ENCODE measurements at places on chromosomes 2 and 18. TPM values are rescaled to one million over a fixed set of nuclear protein-coding genes. Genes with fewer than 3 reads are reported as not detected.

The TYW5 gene
- 3.7 TPM for total RNA-seq

DNA sequence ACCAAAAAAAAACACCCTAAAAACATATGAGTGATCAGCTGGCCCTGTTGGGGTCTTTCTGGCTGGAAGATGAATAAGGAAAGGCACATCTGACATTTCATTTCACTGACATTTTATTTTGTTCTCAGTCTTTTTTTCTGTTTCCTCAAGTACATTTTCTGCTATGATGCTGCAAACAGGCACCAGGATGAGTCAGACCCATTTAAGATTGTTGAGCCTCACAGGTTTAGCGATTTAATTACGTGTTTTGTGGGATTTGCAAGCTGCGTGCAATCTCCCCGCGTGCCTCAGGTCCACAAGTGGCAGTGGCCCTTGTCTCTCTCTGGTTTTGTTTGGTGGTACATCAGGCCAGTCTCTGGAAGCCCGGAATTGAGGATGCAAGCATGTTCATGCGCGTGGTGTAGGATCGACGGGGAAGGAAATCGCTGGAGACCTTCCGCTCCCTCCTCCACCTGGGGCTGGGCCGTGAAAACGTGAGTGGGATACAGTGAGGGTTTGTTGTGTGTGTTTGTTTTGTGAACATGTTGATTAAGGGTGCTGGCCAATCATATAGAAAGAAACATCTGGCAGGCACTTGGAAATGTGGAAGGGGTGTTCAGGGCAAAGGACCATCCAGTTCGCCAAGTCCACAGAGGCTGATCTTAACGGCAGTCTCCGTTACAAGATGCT is 120.2 kb upstream of the ZNF516 start:
- DNase-seq: no peak

DNA sequence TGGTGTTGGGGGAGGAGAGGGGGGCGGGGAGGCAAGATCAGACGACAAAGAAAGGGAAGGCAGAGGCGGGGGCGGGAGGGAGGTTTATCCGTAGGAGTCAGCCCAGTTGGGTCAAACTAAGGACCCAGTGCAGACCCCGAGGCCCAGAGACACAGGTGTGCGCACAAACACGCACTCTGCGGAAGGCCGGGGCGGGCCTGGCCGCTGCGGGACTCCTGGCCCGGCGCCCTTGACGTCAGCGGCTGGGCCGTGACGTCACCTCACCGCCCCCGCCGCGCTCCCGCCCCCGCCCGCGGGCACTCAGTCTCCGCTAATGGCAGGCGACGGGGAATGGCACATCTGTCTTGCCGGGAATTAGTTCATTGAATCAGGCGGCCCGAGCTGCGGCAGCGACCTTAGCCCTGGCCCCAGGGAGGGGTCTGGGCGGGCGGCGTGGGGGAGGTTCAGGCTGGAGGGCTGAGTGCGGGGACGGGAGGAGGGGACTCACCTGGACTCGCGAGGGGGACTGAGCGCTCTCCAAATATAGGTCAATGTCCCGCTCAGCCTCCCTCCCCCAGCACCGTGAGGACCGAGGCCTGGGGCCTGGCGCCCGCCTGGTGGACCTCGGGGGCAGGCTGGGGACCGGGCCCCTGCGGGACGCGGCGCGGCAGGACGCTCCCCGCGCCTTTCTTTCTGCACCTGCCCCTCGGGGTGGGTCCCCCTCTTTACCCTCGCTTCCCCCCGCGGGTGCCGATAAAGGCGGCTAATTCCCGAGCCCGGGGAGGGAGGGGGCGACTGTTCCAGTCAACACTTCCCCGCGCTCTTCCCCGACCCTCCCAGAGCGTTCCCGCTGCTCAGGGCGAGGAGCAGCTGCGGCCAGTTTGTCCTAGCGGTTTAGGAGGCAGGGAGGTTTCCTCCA is 15.5 kb upstream of the ECEL1 start:
- DNase-seq: peak; percentile 60

DNA sequence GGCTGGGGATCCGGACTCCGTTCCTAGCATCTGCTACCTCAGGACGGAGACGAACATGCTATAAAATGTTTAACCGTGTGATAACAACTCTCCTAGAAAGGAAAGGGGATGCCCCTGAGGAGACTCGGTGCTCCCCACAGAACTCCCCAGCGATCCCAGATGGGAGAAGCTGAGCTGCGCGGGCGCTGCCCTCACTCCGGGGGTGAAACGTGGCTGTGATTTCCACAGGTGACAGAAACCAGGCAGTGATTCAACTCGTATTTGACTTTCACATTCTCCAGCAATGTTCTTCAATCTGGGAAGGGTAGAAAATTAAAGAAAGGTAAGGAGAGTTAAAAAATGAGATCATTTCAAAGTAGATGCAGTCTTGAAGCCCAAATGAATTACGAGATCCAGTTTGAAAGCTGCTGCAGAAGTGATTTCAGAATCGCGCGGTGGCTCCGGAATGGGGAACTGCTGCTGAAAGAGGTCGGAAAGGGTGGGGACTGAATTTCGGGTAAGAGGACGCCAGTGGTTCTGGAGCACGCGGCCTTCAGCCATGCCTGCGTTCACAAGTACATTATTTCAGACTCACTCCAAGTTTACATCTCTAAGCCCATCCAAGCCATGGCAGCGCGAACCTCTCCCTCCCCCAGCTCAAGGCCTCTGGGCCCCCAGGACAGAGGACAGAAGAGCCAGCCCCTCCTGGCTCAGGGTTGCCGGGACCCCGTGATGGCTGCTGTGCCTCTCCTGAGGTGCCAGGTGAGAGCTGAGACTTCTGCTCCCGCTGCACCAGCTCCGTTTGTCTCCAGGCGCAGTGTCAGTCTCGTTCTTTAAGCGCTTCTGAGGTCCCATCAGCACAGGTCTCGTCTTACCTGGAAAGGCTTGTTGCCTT is 39.5 kb downstream of the ADNP2 start:
- no peak for DNase-seq

The MEX3C gene
- total RNA-seq: 51.1 TPM

The PRKAG3 gene
- not detected for total RNA-seq

GRCh38 chr18:62374410-62374965 is 49.4 kb downstream of the TNFRSF11A start:
- no peak for DNase-seq

The ALPP gene
- total RNA-seq: 6.2 TPM

The OR6B2 gene
- not detected for total RNA-seq

DNA sequence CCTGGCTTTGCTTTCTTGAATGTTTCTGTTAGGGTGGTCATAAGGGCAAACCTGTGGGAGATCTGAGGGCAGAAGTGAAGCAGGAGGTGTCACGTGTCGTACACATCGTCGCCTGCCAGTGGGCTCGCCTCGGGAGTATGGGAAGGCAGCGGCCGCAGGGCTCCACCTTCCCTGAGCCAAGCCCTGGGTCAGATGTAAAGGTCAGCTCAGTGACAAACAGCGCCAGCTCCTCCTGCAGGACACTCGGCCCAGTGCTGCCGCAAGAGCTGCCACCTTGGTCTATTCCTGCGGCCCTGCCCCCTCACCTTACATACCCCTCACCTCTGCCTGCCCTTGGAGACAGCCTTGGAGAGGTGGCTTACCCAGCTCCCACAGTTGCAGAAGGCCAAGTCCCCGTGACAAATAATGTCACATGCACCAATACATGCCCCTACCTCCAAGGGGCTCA is 64.2 kb downstream of the PSMG2 start:
- no peak for DNase-seq

DNA sequence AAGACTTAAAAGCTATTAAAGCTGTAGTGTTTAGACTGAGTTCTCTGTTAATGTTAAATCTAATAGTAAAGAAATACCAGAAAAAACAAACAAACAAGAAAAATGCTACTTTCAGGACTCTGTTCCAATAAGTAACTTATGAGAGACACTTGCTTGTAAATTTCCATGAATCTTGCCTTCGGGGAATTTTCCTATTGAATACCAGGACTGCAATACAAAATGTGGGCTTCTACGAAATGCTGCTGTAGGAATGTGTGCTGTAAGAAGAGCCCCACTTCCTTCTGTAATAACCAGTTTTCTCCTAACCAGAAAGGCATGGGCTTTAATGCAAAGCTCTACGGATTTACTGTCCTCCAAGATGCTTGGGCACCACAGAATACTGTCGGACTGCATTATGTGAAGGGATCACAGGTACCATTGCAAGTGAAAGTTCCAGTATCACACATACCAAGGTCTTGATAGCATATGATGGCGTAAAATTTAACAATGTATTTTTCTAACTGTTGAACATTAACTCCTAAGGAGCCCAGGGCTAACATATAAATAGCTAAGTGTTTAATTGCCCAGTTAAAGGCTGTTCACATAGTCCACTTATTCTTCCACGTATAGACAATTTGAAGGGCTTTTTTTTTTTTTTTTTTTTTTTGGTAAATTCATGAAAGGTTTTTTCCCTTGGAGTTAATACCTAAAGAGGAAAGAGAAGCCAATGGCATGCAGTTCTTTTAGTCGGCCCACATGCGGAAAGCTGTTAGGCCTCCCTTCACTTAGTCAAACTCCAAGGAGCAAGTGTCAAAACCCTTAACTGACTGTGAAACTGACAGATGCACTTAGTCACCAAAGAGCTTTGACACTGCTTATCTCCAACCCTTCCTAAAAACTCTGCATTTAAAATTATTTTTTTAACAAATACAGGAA is 564.0 kb upstream of the POU3F3 start:
- DNase-seq: no peak

DNA sequence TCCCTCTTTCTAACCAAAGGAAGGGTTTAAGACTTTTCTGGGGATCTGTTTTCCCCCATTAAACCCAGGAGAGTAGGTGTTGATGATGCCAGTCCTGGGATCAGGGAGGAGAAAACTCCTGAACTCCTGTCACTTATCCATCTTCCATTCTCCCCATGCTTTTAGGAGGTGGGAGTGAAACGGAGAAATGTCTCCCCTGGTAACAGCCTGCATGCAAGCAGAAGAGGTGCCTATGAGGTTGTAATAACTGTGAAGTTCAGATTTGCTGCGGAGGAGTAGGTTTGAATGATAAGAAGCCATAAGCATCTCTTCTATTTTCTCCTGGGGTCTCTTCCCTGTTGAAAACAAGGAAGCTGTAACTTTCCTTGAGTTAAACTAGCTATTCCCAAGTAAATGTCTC is 150.8 kb downstream of the SLC4A3 start:
- no peak for DNase-seq

DNA sequence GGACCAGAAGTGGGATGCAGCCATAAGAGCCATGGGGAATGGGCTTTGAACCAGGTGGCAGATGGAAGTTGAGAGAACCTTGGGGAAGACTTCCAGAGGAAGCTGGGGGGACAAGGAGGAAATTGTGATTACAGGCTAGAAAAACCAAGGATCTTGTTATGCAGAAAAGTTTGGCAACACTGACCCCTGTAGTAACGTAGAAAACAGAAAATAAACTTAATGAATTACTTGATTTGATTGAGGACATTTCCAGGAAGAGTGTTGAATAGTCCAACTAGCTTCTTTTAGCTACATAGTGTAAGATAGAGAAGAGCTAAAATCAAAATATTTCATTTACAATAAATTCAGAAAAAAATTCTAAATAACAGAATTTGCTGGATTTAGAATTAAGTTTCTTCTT is 91.9 kb upstream of the GPC1 start:
- no peak for DNase-seq

DNA sequence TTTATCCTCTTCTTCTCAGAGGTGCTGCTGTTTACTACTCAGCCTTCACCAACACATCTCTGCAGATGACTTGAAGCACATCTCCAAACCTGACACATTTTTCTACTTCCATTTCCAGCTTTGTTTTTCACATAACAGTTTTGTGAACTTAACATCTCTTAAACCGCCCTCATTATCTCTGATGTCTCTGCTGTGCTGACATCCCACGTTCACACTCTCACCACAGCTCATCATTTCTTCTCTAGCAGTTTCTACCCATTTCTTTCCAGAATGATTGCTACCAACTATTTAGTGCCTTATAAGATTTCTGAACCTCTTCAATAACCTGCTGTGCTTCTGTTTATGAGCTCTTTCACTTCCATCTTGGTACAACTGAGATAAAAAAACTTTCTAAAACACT is 238.0 kb downstream of the PTPRM start:
- DNase-seq: no peak

The POLE4 gene
- 52.2 TPM for total RNA-seq

DNA sequence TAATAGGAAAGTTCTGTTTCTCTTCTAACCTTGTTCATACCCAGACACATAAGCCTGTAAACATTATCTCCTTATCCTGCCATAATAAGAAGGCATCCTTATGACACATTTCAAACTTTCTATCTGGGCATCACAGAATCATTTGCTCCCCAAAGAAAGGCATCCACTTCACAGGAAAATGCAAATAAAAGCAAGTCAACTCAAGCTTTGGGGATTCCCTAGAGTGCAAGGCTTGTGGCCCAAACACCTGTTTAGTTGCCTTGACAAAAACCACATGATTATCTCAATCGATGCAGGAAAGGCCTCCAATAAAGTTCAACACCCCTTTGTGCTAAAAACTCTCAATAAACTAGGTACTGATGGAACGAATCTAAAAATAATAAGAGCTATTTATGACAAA is 195.7 kb upstream of the GALNT5 start:
- no peak for DNase-seq

The NUP35 gene
- 27.7 TPM for total RNA-seq

The KLHL29 gene
- total RNA-seq: not detected

The TTR gene
- not detected for total RNA-seq

DNA sequence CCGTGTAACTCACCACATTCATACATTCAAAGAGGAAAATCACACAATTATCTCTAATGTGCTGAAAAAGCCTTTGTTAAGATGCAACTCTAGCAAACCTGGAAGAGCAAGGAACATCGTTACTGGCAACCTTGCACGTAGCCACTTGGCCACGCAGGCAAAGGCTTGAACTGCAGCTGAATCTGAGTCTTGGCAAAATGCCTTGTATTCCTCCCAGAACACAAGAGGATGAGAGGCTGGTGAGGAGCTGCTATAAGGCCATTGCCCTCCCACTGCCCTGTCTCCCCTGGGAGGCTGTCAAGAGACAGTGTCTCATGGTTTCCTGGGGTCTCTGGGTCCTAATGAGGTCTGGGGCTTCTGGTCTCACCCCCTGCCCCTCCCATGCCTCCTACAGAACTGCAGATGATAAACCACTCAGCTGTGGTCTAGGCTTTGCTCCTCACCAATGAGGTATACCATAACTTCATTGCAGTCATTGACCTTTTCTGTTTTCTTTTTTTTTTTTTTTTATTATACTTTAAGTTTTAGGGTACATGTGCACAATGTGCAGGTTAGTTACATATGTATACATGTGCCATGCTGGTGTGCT is 141.4 kb downstream of the SPP2 start:
- peak; percentile 12 for DNase-seq

GRCh38 chr2:113275556-113276215 is 3.0 kb downstream of the PAX8 start:
- DNase-seq: no peak

The REG3G gene
- not detected for total RNA-seq

DNA sequence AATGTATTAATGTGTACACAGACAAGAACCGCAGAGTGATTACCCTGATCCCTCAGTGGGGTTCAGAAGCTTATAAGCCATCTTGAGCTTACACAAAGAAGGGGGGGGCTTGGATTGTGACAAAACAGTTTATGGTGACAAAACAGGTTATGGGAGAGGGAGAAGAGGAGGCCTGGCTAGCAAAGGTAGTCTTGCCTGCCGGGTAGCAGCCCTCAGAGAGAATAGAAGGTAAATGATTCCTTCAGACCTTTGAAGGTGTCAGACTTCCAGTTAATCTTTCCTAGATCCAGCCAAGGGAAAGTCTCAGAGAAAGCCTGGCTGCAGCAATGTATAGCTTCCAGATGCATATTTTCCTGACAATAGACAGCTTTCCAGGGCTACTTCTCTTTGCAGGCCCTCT is 44.6 kb upstream of the RAPH1 start:
- DNase-seq: no peak

Data from G401 (cell line).